ENCODE measurements at places on chromosomes 11 and 22. TPM values are rescaled to one million over a fixed set of nuclear protein-coding genes. Genes with fewer than 3 reads are reported as not detected.

DNA sequence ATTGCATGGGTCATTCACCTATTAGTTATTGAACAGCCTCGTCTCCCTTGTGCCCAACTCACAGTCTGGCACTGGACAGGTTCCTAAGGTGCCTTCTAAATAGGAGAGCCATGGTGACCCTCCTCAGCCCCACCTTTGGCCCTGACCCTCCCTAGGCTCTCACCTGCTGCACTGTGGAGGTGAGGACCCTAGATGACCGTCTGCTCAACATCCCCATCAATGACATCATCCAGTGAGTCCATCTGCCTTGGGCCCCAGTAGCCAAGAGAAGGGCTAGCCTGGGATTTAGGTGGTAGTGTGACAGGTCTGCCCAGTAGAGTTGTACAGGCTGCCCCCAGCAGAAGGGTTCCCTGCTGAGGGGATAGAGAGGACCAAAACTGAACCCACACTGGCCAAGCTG, 13.6 kb downstream of the UCP2 start:
- no peak for DNase-seq

- DNase-seq, result no peak
These were observed 3.7 kb downstream of the SPCS2 start for GRCh38 chr11:74952752-74953151.

DNA sequence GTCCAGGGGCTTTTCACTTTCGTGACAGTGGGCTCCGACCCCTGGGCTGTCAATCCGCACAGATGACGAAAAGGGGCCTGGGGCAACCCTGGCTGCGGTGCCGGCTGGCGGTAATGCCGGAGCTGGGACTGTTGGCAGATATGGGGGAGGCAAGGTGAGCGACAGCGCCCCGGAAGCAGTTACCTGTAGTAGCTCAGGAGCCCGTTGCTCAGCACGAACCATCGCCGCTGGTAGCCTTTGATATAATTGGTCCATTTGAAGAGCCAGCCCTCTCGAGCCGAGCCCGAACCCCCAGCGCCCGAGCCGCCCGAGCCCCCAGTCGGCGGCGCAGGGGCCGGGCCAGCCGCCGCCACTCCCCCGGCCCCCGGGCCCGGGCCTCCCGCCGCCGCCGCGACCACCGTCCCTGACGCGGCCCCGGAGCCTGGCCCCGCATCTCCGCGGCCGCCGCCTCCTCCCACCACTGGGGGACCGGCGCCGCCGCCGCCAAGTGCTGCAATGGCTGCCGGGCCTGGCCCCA, 396 bp downstream of the OSBP start:
- no peak for DNase-seq

GRCh38 chr11:75199412-75199955, 41.1 kb upstream of the TPBGL start:
- DNase-seq, result no peak

GRCh38 chr11:63179432-63180041, 35.5 kb upstream of the SLC22A24 start:
- no peak for DNase-seq

GRCh38 chr11:102626676-102627075, 1.5 kb upstream of the MMP20 start:
- no peak for DNase-seq

GRCh38 chr11:7072401-7073028, 16.3 kb upstream of the RBMXL2 start:
- DNase-seq, result no peak

GRCh38 chr11:48683226-48683720, 194.7 kb downstream of the OR4A47 start:
- no peak for DNase-seq

GRCh38 chr22:27799015-27799826, 2.3 kb downstream of the MN1 start:
- DNase-seq, result no peak

DNA sequence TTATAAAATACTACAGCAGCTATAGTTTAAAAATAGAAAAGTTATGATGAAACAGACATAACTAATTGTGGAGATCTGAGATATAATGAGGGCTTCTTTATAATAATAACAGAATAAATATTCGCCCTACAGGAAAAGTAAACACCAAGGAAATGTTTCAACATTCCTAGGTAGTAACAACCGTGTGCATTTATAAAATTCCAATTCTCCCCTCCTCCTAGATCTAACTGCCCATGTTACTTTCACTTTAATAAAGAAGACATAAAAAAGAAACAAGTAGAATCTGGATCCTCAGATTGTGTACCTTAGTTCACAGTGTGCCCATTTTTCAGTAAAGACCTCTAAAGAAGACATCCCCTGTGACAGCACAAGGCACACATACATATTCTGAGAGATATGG, 57.8 kb upstream of the MN1 start:
- DNase-seq, result no peak

DNA sequence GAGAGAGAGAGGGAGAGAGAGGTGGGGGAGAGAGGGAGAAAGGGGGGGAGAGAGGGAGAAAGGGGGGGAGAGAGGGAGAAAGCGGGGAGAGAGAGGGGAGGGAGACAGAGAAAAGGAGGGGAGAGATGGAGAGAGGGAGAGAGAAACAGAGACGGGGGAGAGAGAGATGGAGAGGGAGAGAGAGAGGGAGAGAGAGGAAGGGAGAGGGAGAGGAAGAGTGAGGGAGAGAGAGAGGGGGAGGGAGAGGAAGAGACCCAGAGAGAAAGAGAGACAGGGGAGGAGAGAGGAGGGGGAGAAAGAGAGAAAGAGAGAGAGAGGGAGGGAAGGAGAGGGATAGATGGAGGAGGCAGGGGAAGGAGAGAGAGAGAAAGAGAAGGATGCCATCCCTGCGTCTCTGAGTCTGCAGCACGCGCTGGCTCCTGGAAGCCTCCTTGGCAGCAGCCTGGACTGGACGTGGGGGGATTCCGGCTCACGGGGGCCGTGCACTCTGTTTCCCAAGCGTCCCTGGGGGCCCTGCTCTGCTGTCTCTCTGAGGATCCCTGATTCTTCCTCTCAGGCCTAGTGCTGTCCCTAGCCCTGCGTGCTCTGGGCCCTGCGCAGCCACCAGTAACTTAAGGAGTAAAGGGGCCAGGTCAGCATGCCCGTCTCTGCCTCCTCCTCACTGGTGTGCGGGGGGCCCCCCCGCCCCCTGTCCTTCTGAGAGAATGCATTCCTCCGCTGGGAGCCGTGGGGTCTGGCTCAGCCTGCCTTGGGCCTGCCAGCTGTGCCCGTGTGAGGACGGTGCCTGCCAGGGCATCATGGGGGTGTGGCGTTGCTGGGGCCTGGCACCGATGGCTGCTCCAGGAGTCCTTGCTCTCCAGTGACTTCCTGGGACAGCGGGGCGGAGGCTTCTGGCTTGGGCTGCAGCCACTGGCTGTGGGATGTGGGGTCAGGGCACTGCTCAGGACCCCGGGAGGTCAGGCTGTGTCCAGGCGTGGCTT, 429.5 kb downstream of the TBC1D22A start:
- peak; percentile 87 for DNase-seq

DNA sequence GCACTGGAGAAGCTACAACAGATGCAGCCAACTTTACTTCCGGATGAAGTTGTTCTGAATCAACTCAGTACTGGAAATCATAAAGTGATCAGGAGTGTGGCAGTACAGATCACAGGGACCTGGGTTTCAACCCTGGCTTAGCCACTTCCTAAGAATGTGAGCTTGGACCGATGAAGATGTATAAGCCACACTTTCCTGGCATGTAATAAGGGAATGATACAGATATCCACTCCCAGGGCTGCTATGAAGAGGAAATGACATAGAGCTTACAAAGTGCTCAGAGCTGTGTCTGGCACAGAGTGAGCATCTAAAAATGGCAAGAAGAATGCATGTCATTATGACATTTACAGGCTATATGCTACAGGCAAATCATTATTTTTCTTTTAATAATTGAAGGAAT, 378.7 kb downstream of the NTM start:
- DNase-seq, result no peak

- no peak for DNase-seq
These were observed 52.8 kb downstream of the BCR start for GRCh38 chr22:23233084-23233531.

- DNase-seq, result peak; percentile 45
These were observed 111.8 kb upstream of the TMEM45B start for GRCh38 chr11:129703846-129704245.

- DNase-seq, result no peak
These were observed 84.2 kb downstream of the ZNF280B start for GRCh38 chr22:22424210-22424800.

DNA sequence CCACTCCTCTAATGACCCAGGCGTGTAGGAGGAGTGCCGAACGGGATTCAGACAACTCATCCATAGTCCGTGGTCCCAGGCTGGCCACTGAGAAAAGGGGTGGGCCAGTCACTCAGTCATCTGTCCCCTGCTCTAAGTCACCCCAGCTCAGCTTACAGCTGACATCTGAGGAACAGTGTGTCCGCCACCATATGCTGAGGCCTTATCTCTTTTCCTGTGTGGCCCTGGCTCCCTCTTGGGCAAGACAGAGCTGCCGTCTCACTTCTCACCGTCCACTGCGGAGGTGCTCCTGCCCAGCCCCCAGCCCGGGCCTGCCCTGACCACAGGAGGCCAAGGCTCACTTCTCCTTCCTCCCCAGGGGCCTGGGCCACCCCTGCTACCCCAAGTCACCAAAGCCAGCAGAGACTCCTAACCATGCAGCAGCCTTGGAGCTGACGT, 6.8 kb downstream of the CCDC86 start:
- DNase-seq, result no peak

DNA sequence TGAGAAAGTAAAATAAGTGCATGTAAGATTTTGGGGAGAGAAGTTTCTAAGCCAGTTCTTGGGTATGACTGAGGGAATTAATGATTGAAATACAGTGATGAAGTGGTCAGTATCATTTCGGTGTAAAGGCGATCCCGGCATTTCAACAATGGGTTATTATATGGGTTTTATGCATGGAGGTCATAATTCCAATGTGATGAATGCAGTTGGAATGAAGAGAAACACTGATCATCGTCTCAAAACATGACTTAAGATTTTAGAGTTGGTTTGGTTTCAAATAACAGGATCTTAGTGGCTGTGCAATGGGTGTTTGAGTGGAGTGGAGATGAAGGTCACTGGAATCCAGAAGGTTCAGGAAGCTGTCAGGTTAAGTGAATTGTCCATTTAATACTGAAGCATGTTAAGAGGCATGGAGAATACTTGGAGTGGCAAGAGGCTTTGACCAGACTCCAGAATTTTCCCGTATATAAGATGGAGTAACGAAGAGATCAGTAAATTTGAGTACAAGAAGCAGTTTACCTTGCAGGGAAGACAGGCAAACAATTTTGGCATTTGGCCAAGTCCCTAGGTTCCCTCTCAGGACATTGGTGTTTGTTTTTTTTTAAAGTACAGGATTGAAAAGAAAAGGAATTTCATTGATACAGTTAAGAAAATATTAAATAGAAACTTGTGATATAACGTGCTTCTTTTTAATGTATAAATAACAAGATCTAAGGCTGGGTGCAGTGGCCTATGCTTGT, 96.4 kb upstream of the BIRC3 start:
- no peak for DNase-seq

The KRTAP5-8 gene
- total RNA-seq, result not detected

The FAT3 gene
- total RNA-seq, result 0.45 TPM

The NCAM1 gene
- total RNA-seq, result 3.1 TPM

The DRD2 gene
- total RNA-seq, result not detected

The C11orf65 gene
- total RNA-seq, result 0.32 TPM

The FAM181B gene
- 0.19 TPM for total RNA-seq

The TRIM49B gene
- total RNA-seq, result not detected

The JHY gene
- total RNA-seq, result 12.0 TPM

The OR51B5 gene
- not detected for total RNA-seq

The SULT4A1 gene
- total RNA-seq, result 1.7 TPM

The MRE11 gene
- total RNA-seq, result 14.1 TPM

The MS4A15 gene
- not detected for total RNA-seq

The CSF2RB gene
- total RNA-seq, result 13.3 TPM

The ST13 gene
- total RNA-seq, result 241 TPM

The C11orf42 gene
- not detected for total RNA-seq

The PPP1R14B gene
- 186 TPM for total RNA-seq

The RGL4 gene
- 1.5 TPM for total RNA-seq

The GCAT gene
- total RNA-seq, result 4.3 TPM

The OR2AG1 gene
- not detected for total RNA-seq
